ENCODE measurements at places on chromosomes 6 and 20.

DNA sequence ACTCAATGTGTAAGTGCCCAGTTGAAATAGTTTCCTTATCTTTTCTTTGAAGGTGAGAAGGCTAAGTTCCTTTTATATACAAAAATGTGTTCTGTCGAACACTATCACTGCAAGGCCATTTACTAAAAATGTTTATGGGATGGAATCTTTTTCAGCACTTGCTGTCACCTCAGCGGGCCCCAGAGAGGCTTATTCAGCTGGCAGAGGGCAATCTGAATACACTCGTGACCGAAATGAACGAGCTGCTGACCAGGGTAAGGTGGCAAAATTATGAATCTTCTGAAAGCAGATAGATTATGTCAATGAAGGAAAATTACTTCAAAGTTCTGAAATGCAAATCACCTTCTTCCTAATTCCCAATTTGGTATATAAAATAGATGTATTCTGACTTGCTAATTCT, 340.2 kb downstream of the ARHGAP18 start:
- DNase-seq, result no peak

DNA sequence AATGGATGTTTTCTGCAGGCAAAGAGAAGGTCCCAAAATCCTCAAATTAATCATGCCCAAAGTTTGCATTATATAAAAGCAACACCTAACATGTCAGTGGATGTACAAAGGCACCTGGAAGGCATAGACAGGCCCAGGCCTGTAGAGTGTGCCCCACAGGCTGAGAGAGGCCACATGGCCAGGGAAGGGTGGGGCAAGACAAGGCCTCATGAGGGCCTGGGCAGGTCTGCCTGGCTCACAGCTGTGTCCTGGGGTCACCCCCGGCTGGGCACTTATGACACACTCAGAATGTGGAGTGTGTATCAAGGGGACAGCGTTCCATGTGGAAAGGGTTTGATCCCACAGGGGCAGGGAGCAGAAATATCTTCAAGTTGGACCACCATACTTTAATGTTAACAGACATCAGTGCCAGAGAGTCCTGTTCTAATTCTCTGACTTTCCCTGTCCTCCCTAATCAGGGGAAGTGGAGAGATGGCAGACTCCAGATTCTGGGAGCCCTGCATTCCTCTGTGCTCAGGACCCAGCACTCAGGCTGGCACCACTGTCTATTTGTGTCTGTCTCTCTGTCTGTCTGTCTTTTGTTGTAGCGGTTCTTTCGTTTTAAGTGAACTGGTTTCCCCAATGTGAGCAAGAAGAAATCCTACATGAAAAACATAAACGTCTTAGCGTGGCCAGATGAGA, 178.3 kb upstream of the FOXA2 start:
- no peak for DNase-seq

GRCh38 chr20:9478771-9479170, 35.6 kb upstream of the LAMP5 start:
- DNase-seq, result no peak

- DNase-seq, result no peak
These were observed 8.4 kb downstream of the MCM3 start for GRCh38 chr6:52276130-52276529.

DNA sequence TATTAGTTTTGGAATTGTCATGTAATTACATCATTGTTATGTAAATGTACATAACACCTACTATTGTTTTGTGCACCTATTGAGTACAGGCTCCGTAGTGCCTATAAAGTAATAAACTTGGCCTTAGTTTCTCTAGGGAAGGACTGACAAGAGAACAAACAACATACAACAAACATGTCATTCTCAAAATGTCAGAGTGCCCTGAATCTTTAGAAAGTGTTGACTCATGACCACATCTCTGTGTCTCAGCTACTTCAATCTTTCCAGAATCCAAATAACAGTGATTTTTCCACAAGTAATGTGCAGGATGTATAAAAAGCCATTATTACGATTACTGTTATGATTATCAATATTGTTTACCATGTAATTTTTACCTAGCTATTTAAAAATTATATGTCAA, 17.2 kb downstream of the LAMP5 start:
- DNase-seq, result no peak

DNA sequence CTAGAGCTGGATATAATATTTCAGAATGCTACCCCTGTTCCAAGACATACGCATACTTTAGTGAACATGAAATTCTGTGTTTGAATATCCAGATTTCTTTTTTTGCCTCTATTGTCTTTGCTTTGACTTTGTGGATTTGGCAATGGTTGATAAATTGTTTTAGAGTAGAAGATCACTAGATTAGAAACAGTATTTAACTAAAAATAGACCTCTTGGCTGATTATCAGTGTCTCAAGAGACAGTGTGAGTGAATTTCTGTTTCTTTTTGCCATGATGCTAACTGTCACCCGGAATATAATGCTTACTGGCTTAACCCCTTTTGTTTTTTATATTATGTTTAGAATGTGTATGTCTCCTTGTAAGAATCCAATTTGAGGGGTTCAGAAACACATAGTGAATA, 102.5 kb downstream of the PLCB1 start:
- no peak for DNase-seq

DNA sequence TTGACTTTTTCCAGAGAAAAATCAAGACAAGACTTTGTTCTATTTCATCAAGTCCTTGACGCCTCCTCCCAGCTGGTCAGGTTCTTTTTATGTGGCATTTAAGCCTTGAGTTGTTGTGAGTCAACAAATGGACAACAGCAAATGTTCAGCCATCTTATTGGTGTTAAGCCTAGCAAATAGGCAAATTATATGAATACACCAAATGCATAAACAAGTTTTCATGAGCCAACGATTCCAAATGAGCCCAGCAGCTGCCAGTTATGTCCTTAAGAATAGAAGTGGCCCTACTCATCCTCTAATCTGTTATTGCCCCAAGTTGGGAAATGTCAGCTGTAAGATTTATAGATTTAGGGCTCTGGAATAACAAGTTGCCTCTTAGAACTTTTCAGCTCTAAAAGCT, 312.0 kb downstream of the SOX4 start:
- DNase-seq, result no peak

DNA sequence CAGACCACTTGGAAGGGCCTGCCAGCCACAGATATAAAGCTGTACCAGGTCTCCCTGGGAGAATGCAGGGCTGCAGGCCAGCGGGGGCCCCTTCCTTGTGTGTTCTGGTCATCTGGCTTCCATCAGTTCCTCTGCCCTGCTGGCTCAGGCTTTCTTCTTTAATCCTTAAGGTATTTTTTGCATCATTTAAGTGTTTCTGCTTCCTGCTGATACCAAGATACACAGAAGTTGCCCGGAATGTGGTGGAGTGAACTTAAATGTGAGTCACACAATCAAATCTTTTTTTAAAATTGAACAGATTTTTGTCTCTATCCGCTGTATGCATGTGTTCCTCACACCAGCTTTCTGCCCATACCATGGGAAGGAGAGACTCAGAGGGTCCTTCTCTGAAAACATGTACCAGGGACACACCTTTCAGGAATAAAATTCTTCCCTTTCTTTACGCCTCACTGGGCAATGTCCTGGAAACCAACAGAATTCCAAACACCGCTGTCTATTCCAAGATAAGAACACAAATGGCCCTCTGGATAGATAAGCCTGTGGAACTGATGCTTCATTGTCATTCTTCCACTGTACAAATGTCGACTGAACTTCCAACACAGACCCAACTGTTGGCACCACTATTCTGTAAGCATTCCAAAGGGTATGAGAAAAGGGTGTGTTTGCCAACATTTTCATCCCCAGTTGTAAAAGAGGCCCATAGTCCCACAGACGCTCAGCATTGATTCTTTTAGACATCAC, 206.2 kb upstream of the MYLIP start:
- no peak for DNase-seq

DNA sequence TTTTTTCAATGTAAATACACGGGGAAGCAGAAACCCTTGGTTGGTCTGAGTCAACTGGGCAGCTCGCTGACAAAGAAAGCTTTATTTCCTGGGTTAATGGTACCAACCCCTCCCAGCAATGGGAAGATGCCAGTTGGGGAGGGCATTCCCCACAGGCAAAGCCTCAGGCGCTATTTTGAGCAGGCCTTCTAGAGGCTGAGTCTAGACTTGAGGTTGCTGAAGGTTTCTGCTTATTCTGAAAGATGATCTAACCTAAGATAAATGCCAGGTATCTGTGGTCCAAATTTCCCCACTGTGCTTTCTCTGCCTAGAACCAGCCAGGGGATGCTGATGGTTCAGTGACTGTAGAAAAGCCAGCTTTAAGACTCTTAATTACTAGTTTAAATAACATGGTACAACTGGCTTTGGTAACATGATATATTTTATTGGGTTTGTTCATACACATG, 172.5 kb upstream of the JARID2 start:
- peak; percentile 46 for DNase-seq

GRCh38 chr6:145813285-145814034, 1.1 kb downstream of the FBXO30 start:
- DNase-seq, result no peak

DNA sequence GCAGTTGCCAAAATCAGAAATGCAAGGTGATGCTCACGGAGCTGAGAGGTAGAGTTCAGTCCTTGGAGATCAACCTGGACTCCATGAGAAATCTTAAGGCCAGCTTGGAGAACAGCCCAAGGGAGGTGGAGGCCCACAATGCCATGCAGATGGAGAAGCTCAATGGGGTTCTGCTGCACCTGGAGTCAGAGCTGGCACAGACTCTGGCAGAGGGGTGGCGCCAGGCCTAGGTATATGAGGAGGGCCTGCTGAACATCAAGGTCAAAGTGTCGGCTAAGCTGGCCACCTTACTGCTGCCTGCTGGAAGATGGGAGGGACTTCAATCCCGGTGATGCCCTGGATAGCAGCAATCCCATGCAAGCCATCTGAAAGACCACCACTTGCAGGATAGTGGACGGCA, 23.9 kb upstream of the FUT9 start:
- no peak for DNase-seq

- no peak for DNase-seq
These were observed 714.6 kb upstream of the GJE1 start for GRCh38 chr6:141418076-141418475.

- peak; percentile 55 for DNase-seq
These were observed 79.6 kb downstream of the IPCEF1 start for GRCh38 chr6:154276810-154277628.

GRCh38 chr20:47995661-47996060, 210.4 kb upstream of the SULF2 start:
- DNase-seq, result no peak

GRCh38 chr20:1094751-1095150, 23.7 kb upstream of the PSMF1 start:
- no peak for DNase-seq

DNA sequence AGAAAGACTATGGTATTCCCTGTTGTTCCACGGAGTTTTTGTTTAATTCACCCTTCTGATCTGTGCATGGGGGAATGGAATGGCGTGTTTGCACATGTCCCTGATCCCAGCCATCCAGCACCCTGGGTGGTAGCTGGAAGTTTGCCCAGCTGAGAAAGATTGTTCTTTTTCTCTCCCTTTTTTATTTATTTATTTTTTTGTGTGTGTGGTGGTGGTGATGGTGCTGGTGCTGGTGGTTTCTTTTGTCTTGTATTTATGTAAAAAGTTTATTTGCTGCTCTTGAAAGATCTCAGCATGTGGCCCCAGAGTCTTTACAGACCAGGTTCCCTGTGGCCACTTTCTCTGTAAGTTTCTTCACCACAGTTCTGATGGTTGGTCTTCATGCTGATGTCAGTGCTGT, 372.6 kb downstream of the UTRN start:
- DNase-seq, result no peak

GRCh38 chr6:1039746-1040145, 272.2 kb upstream of the FOXQ1 start:
- DNase-seq, result no peak

DNA sequence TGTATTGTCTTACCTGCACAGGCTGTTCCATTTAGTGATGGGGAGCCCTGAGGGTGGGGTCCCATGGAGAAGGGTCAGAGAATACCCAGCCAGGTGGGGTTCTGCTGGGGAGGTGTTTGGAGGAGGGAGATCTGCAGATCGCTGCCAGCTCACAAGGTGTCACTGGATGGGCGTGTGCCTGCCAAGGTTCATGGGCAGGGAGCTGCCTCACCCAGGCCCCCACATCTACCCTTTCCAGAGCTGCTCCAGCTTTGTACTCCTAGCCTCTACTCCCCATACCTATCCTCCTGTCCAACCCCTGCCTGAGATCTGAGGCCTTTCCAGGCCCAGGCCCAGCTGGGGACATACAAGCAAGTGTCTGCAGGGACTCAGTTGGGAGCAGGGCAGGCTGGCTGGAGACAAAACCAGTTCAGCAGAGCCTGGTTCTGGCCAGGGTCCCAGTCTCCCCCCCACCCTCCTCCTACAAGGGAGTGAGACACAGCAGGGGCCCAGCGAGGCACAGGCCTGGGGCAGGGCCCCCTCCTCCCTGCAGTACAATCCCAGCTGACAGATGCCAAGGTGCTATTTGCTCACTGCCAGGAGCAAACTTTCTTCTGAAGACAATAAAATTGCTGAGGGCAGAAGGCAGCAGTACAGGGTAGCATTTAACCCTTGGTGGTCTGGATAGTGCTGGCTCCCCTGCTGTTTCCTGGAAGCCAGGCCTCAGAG, 19.7 kb downstream of the SPDEF start:
- no peak for DNase-seq

- no peak for DNase-seq
These were observed 104.7 kb upstream of the SGK1 start for GRCh38 chr6:134422426-134423231.

- no peak for DNase-seq
These were observed 547.7 kb downstream of the EPM2A start for GRCh38 chr6:145187491-145188206.

- DNase-seq, result no peak
These were observed 612.5 kb downstream of the CDH26 start for GRCh38 chr20:60570481-60571277.

DNA sequence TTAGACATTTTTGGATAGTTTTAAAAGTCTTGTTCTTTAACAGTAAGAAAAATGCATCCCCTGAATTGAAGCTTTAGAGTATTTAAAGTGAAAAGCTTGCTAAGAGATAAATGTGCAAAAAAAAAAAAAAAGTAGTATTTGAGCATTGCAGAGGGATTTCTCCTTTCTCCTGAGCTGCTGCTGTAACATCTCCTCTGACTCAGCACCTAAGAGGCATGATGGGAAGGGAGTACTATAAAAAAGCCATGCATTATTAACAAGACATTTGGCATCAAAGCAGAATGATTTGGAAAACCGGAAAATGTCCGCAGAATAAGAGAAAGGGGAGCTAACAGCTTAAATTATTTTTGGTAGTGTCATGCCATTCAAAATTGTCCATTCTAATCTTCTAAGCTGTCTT, 27.9 kb downstream of the B4GALT5 start:
- no peak for DNase-seq

DNA sequence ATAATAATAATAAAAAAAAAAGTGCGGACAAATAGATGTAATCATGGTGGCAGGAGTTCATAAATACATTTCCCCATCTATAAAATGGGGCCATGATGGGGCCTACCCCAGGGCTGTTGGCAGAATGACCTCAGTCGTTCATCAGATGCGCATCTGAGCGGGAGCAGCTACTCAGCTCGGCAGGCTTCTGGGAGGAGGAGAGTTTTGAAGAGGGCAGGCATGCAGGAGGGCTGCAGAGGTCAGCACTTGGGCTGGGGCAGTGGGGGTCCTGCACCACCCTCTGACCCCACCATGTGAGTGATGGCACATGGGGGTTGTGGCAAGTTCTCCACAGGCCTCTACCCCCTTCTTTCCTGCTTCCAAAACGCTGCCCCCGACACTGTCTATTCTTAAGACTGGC, 373.5 kb downstream of the ZFAND3 start:
- DNase-seq, result no peak

GRCh38 chr6:160297310-160297709, 38.7 kb upstream of the SLC22A2 start:
- no peak for DNase-seq

GRCh38 chr6:12957321-12958051, 240.9 kb downstream of the PHACTR1 start:
- DNase-seq, result peak; percentile 28

- no peak for DNase-seq
These were observed 94.5 kb downstream of the BFSP1 start for GRCh38 chr20:17436664-17437063.
